ENCODE measurements at places on chromosomes 2 and 18.

DNA sequence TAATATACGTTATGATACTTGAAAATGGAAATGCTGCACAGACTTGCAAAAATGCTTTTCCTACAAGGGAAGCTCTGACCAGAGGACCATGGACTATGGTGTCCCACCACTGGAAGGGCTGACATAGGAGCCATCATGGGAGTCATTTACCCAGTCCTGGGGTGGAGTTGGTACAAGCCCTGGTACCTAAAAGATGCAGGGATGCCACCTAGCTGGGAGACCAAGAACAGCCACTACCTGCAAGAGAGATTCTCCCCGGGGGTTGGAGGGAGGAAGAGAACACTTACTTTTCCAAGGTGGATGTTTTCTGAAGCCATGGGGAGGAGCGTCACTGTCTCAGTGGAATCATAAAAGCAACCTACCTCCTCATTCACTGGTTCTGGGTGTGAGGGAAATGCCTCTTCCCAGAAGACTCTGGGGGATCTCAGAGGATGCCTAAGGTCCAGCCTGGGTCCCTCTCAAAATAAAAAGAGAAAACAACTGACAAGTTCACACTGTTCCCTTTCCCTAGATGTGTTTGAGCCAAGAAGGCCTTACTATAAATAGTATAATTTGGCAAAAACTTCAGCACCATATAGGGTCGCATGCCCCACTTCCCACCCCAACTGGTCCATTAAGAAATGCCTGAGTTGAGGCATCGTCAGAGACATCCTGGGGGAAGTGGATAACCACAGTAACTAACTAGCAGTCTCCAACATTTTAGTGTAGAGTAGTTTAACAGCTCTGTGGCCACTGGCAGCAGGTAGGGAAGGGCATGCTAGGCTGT lies 39.9 kb downstream of the REEP1 start:
- DNase-seq: no peak

DNA sequence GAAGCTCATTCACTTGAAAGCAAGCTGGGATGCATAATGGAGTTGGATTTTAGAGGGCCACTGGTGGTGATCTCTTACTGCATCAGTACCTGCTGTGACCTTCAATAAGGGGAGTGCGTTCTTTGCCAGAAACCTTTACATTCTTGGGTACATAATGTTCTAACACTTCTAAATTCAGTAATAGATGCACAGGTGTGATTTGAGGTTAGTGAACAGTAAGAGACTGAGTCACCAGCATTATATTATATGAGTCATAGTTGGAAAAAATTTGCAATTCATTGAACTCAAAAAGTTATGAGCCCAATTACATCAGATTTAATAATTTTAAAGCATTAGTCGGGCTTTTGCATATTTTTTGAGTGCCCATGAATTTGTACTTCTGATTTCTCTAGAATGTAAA lies 803.3 kb downstream of the ADCYAP1 start:
- DNase-seq: no peak

GRCh38 chr2:122519821-122520611 lies 764.6 kb downstream of the TSN start:
- DNase-seq: no peak

DNA sequence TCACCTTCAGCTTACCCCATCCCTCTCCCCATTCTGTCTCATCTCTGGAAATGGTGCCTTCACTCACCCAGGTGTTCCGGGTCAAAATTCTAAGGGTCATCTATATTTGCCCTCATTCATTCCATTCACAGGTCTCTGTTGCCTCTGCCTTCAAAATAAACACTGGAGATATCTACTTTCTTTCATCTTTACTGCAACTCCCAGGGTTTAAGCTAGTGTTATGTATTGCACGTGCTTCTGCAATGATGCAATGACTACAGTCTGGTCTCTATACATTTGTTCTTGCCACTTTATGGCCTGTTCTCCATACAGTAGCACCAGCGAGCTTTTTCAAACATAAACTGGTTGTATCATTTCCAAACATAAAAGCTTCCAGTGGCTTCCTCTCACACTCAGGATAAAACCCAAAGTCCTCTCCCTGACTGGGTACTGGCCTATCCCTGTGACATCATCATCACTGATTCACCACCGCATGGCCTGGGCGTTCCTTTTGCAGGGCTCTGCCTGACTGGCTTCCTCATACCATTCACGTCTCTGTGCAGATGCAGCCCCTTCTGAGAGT lies 14.3 kb downstream of the DSG2 start:
- no peak for DNase-seq

DNA sequence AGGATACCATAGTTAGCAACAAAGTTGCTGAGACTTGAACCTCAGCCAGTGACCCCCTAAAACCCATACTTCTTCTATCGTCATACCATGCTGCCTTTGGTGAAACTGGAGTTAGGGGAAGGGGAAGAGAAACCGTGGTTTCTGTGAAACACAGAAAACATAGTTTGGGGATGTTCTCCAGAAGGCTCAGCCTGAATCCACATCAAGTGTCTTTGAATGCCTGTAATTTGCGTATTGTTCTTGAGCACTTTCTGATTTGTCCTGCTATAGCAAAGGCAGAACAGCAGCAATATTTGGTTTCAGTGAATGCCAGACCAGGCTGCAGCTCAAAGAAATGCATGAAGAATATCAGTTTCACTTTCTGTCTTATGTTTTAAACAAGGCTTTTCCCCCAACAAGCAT lies 258.7 kb downstream of the TTC32 start:
- DNase-seq: no peak

DNA sequence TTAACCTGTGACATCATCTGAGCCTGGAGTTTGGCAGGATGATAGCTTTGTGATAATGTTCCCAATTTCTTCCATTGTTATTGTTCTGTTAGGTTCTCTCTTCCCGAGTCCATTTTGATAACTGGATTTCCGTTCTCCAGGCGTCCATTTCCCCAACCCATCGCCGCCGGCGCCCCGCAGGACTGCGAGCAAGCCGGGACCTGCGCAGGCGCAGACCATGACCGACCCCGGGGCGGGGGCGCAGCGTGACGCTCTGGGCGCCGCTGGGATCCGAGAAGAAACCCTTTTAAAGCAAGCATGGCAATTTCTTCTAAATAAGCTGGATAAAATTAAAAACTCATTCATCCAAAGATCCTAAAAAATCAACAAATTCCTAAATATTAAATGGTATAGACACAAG lies at the start of gene SLC25A52:
Gene SLC25A52, minus strand, starts transcription at position 186 of the 400 bp plus-strand sequence. CDS start 219 bp downstream, outside the sequence.
- DNase-seq: no peak

DNA sequence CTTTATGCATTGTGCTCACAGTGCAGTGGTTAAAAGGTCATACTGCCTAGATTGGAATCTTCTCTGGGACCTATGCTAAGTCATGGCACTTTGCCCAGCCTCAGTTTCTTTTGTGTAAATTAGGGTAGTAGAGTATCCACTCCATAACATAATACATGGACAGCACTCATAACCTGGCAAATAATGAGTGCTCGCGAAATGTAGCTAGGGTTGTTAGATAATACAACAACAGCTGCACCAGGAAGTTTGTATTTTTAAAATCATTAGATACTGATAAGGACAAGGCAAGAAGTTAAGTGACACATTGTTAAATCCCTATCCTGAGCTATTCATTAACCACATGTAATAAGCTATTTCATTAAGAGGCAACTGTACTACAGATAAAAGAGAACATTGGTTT lies 13.8 kb upstream of the PLA2R1 start:
- no peak for DNase-seq

DNA sequence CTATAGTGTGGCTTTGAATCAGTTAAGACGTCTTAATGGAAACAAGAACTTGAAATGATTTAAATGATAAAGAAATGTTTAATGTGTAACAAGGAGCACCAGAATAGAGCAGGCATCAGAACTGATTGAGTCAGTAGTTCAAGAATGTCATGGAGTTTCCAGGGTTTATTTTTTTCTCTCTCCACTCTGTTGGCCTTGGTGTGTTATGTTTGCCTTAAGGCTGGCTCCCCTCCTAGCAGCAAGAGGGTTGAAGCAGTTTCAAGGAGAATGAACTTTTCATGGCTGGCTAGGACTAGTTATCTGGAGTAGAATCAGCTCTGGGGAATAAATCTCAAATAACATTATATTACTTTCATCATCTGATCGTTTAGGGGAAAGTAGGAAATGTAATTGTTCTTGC lies 13.4 kb upstream of the GLS start:
- DNase-seq: no peak

- DNase-seq: no peak
Observed at GRCh38 chr2:237115870-237116269, 30.2 kb downstream of the COPS8 start.

DNA sequence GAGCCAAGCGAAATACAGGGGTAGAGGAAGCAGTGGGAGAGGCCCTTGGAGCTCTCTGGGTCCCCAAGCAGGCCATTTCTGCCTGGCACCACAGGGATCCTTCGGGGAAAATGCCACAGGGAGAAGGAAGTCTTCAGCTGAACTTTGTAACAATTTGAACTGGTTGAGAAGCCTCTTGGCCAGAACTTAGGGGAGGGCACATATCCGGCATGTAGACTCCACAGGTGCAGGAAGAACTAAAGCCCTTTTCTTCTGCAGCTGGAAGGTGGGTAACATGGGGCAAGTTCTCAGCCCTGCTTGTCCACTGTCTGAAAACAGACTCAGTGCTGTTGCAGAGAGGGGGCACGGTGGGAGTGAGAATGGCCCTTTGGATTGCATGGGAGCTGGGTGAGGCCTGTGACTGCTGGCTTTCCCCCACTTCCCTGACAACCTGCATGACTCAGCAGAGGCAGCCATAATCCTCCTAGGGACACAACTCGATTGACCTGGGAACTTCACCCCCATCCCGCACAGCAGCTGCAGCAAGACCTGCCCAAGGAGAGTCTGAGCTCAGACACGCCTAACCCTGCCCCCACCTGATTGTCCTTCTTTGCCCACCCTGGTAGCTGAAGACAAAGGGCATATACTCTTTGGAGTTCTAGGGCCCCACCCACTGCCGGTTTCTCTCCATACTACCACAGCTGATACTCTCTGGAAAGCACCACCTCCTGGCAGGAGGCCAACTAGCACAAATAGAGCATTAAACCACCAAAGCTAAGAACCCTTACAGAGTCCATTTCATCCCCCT lies 101.6 kb upstream of the FAM136A start:
- DNase-seq: no peak

GRCh38 chr2:196431957-196432356 lies 207.6 kb upstream of the CCDC150 start:
- no peak for DNase-seq

- DNase-seq: no peak
Observed at GRCh38 chr2:31216734-31217133, 581 bp downstream of the CAPN14 start.

GRCh38 chr2:218310853-218311540 lies 18.7 kb upstream of the TMBIM1 start:
- DNase-seq: no peak

GRCh38 chr2:50723286-50723938 lies 308.5 kb downstream of the NRXN1 start:
- no peak for DNase-seq

- no peak for DNase-seq
Observed at GRCh38 chr18:75360215-75360614, 67.3 kb downstream of the SMIM21 start.

GRCh38 chr2:211035548-211036185 lies 479.3 kb downstream of the CPS1 start:
- no peak for DNase-seq

- no peak for DNase-seq
Observed at GRCh38 chr18:49277395-49278036, 182.9 kb downstream of the DYM start.

Data from head of caudate nucleus (tissue), 42 donors.